ENCODE measurements at places on chromosomes 5 and 9.

GRCh38 chr5:11038772-11039171 is 277.7 kb upstream of the DAP start:
- DNase-seq, result no peak

GRCh38 chr5:125181955-125182354 is 435.5 kb upstream of the ZNF608 start:
- DNase-seq, result no peak

- DNase-seq, result no peak
Measured at GRCh38 chr5:37211661-37212060, 37.5 kb downstream of the CPLANE1 start.

GRCh38 chr5:132979367-132979940 is 16.0 kb upstream of the AFF4 start:
- no peak for DNase-seq

DNA sequence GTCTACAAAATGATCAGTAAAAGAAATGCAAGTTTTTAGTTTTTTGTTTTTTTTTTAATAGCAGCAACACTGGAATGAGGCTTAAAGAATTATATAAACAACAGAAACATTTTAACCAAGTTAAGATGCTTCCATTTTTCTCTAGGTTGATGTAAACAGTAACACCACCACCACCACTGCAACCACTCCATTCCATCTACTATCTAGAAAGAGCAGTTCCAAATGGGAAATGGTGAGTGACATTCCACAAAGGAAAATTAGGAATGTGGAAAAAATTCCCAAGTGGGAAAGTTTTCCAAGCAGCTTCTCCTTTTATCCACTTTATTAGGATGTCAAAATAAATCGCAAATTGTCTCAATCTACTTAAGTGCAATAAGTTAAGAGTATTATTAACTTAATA is 32.6 kb downstream of the SLC38A9 start:
- no peak for DNase-seq

DNA sequence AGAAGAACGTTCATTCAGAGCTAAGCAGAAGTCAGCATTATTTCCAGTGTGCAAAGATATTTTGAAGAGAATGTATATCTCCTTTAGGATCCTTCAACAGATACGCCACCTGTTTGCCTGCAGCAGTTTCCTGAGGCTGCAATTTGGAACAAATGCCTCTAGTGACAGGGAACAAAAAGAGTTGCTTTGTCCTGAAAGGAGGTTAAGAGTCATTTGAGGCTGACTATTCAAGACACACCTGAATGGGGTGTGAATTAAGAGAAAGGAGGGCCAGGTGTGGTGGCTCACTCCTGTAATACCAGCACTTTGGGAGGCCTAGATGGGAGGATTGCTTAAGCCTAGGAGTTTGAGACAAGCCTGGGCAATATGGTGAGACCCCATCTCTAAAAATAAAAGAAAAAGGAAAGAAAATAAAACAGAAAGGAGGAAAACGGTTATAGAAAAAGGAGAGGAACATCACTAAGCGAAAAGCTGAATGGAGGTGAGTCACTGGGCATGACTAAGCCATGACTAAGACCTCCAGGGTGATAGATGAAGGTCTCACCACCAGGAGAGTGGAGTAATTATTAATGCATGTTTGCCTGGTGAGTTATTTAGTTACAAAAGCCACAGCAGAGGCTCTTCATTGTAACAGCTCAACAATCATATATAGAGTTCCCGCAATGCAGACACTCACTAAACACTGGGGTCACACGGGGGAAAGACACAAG is 255.2 kb upstream of the TNC start:
- peak; percentile 1 for DNase-seq

DNA sequence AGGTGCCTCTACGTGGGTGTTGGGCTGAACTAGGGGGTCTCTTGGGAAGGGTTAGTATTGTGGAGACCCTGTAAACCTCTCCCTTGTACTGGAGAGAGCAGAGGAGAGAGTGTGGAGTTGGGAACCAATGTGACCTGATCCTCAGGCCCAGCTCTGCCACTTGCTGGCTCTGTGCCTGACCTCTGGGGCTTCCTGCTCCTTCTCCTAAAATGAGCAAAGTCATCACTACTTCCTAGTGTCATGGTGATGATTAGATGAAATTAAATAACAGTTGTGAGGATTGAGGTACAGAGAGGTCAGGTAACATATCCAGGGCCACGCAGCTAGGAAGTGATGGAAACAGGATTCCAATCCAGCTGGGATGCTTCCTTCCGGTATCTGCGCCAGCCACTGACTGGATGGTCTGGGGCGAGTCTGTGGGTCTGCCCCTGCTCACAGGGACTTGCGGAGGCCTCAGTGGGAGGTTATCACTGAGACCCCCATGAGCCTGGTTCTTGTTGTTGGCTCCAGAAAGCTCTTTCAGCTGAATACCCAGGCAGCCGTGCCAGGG is 9.2 kb downstream of the GALNT10 start:
- DNase-seq, result no peak

DNA sequence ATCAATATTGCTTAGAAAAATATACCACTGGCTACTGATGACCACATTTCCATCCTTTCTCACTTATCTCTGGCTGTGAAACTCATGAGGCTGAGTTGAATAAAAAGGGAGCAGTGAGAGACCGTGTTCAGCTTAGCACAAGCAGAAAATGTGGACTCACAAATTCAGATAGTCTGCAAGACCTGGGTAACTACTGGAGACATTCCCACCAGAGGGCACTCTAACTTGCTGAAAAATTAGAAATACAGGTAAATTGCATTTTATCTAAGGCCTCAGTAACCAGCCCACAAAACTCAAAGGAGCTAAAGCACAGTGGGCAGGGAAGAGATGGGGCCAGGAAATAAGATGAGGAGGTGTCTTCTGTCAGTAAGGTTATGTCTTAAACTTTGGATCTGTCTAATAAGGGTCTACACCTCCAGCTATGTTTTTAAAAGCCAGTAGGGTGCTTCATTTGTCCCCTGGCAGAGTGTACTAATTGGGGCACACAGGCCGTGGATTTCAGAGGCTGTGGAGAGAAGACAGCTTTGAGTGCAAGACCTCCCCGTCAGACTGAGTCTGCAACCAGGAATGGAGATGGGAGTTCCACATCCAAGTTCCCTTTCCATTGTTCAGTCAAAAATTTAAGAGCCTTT is 8.7 kb upstream of the NDUFB6 start:
- no peak for DNase-seq

DNA sequence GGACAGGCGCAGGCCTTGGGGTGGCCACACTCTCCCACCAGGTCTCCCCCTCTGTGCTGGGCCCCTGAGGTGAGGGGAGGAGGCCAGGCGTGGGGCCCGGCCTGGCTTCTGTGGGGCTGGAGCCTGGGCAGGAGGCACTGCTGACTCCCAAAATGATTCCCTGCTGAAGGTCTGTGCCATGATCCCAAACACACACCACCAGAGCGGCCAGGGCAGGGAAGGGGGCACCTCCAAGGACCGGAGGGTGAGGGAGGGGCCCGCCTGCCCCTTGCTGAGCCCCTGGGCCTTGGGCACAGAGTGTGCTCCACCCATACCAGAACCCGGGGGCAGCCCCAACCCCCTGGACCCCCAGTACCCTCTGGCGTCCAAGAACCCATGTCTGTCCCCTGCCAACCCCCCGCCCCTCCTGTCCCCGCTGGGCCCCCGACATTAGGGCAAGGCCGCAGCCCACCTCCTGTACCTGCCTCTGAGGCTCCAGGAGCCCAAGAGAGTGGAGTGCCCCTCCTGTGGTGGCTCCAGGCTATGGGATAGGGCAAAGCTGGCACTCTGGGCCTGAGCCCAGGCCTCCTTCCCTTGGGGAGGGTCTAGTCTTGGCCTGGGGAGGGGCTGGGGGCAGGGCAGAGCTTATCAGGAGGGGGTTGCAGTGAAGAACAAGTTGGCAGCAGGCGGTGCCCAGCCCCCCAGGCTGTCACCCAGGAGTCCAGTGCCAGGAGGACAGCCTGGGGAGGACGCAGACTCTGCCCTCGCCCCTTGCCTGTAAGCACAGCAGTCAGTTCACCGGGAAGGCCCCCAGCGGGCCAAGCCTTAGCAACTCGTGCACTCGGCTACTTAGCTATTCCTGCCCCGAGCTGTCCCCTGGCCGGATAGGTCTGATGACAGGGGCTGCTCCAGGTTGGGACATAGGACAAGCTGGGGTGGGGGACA is 2.6 kb upstream of the EGFL7 start:
- no peak for DNase-seq

DNA sequence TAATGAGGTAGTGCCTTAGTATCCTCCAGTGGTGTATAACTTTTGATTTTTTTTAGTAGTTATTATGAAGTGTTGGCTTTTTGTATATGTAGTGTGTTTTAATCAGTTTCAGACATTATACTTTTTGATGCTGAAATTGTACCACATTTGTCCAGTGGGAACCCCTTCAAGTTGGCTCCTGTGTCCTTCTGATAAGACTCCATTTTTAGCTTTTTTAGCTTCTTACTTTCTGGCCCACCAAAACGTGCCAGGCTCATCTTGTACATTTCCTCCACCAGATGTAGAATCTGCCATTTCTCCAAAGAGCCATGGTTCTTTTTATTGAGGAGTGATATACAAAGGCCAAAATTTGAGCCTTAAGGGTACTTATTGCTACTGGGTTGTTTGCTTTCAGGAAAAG is 84.4 kb downstream of the PBX3 start:
- no peak for DNase-seq
